ENCODE measurements at places on chromosomes 4 and X. TPM values are rescaled to one million over a fixed set of nuclear protein-coding genes. Genes with fewer than 3 reads are reported as not detected.

FAM114A1 gene
- 1.4 TPM for total RNA-seq

DRD5 gene
- not detected for total RNA-seq

SSX4 gene
- not detected for total RNA-seq

- no peak for DNase-seq
These were observed 296.3 kb downstream of the PCDH7 start for GRCh38 chr4:31016322-31017061.

GRCh38 chrX:10981506-10981905 is 129.6 kb upstream of the HCCS start:
- DNase-seq, result no peak

- DNase-seq, result no peak
These were observed 8.3 kb downstream of the IL21 start for GRCh38 chr4:122612540-122612939.

TMSB15C gene
- 2.8 TPM for total RNA-seq

UGT2B10 gene
- not detected for total RNA-seq

CFAP99 gene
- not detected for total RNA-seq

- DNase-seq, result no peak
These were observed 183.1 kb upstream of the FAT1 start for GRCh38 chr4:186906722-186907121.
